RPMI7951 (cell line): ENCODE measurements at places on chromosomes 6 and 20. TPM values are rescaled to one million over a fixed set of nuclear protein-coding genes. Genes with fewer than 3 reads are reported as not detected.

DNA sequence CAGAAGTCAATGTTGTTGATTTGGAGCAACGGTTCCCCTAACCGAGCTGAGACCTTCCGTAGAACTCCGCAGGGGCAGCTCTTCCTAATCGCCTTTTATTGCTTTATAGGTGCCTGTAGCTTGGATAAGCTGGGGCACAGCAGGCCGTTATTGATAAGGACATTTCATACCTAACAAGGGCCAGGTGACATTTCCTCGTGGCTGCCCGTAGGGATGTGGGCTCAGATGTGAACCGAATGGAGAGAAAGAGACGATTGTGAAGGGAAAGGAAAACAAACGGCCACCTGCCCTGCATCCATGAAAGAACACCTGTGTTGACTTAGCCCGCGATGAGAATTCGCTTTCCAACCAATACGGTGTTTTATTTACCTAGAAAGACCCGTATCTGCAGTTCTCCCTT, 53.3 kb upstream of the DACT2 start:
- DNase-seq: no peak

DNA sequence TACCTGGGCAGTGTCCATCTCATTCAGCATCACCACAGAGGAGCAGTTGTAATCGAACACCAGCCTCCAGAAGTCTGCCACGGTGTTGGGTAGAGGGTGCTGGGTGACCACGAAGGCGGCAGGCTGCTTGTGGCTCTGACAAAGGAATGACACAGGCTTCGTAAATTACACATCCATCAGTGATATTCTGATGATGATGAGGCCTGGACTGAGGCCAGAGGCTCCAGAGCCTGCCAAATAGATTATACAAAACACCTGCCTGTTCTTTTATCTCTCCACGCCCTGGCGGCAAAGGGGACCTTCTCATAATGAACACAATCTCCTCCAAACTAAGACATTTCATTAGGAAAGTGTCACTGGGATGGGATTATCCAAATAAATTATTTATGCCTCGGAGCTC, 480.2 kb upstream of the CHD6 start:
- DNase-seq: no peak

DNA sequence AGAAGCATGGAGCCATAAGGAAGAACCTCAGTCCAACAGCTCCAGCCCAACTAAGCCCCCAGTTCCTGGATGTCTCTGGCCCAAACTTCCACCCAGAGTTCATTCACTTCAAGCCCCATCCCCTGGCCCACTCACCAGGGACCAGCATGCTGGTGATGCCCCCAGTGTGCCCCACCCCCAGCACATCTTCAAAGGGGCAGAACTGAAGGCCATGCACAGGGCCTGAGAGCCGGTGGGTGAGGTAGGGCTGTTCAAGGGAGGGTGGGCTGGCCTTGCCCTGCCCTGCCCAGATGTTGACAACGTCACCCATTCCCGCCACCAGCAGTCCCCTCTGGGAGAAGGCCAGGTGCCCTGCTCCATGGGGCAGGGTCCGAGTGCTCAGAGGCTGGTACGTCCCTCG, 3.6 kb downstream of the B3GALT4 start:
- DNase-seq: no peak

GRCh38 chr6:75800133-75800532, 51.1 kb downstream of the MYO6 start:
- DNase-seq: no peak

DNA sequence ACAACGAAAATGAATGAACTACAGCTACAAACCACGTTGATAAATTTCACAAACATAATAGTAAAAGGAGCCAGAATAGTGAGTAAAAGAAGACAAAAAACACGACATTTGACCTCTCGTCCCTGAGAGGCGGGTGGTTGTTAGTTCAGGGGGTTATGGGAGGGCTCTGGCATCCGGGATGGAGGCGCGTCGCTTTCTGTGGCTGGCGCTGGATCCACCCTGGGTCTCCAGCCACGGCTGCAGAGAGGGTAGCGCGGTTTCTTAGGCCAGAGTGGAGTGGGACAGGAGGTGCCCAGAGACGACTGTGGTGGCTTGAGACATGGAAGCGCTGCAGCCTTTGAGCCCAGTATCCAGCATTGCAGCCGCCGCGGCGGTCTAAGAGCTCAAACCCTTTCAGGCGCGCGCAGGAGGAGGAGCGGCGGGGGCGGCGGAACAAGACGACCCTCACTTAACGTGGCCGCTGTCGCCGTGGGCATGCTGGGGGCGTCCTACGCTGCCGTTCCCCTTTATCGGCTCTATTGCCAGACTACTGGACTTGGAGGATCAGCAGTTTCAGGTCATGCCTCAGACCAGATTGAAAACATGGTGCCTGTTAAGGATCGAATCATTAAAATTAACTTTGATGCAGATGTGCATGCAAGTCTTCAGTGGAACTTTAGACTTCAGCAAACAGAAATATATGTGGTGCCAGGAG, 3.7 kb upstream of the ZSCAN23 start:
- DNase-seq: peak; percentile 7

- no peak for DNase-seq
Observed at GRCh38 chr6:92906385-92906784, 513.0 kb downstream of the EPHA7 start.

DNA sequence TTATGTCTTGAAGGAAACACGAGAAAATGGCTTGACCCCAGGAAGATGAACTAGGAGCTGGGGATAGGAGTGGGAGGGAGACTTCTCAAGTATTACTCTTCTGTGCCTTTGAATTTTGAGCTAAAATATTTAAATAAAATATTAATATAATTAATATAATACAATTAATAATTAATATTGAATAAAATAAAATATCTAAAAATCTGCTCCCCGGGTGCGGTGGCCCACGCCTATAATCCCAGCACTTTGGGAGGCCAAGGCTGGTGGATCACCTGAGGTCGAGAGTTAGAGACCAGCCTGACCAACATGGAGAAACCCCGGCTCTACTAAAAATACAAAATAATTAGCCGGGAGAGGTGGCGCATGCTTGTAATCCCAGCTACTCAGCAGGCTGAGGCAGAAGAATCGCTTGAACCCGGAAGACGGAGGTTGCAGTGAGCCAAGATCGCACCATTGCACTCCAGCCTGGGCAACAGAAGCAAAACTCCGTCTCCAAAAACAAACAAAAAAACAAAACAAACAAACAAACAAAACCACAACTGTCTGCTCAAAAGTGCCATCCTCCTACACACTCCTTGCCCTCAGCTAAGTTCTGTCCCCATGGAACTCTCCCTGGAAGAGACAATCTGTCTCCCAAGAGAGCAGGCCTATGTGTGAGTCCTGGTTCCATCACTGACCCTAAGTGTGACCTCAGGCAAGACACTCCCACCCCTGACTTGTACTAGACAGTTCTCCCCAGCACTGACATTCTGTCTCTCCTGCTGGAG, 13.7 kb upstream of the TRIB3 start:
- DNase-seq: no peak

- DNase-seq: no peak
Observed at GRCh38 chr6:17650656-17651309, 50.7 kb downstream of the FAM8A1 start.

Gene RGL2
- total RNA-seq: 24.3 and 27.5 TPM in 2 replicates

Gene SPAG4
- total RNA-seq: 24.9 and 38.5 TPM in 2 replicates

Gene TOP1
- 15.6 and 18.5 TPM in 2 replicates for total RNA-seq

Gene ZNF165
- total RNA-seq: 0.60 and 1.1 TPM in 2 replicates
